LoVo (cell line): ENCODE measurements at places on chromosomes 2 and 18.

DNA sequence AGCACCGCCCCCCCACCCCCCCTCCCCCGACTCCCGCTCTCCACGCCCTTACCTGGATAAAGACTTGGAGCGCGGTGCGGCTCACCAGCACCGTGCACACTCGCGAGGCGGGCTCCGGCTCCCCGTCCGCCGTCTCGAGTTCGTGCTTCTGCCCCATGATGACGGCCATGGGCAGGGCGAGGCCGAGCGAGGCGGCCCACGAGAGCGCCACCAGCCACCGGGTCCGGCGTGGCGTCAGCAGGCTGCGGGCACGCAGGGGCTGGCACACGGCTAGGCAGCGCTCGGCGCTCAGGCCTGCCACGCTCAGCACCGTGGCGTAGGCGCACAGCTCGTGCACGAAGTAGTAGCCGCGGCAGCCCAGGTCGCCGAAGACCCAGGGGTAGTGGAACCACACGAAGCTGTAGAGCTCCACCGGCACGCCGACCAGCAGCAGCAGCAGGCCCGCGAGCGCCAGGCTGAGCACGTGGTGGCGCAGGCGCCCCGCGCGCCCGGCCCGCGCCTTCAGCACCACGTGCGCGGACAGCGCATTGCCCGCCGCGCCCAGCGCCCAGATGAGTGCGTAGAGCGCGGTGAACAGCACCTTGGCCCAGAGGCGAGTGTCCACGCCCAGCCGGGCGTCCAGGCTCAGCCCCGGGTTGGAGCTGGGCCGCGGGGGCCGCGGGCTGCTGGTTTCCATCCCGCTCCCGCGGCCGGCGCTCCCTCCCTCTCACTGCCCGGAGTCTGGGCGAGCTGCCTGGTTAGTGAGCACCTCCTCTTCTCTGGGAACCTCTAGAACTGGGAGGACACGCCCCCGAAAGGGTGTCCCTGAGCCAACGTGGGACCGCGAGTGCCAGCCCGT, at the start of gene NTSR2:
TSS of gene NTSR2 (minus strand) at position 742 of the 838 bp plus-strand sequence. CDS start at position 676, 66 bp downstream.
- DNase-seq, result no peak

DNA sequence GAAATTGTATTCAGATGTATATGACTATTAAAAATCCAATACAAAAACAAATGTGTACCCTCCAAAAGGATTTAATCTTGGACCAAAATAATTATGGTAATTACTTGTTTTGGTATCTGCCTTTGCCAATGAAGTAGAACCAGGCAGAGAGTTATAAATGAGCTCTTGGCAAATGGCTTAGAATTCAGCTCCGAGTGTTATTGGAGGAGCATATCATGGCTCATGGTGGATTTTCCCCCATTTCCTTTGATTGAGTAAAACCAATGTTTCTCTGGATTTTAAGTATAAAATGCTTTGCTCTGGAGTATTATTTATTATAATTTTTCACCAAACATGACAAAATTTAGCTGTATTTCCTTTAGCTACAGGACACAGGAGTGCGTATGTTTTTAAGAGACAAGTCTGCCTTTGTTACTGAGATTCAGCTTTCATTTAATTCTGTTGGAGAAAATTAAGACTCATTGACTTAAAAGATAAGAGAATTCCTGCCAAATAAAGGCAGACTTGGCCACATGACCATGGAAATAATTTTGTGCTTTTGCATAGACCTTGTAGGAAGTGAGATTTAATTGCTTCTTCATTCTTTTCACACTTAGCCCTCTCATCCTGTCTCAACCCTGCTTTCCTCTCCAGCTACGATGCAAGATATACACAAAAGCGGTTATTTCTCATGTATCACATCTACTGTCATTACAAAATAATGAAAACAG, 281.0 kb upstream of the SOX11 start:
- DNase-seq, result no peak

DNA sequence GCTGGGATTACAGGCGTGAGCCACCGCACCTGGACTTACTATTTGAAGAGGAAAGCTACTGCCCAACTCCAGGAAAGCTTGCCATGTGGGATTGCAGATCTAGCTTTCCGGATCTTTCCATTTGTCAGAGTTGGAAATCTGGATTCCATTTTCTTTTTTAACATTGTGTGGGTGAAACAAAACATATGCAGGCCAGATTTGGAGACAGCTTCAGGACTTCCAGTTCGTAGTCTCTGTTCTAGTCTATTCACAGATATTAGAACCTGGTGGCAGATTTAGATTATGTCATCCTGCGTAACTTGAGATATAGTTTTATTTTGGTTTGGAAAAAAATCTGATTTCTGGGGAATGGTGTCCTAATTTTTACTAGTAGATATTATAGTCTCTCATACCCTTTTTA, 70.5 kb downstream of the ZNF236 start:
- DNase-seq, result no peak

DNA sequence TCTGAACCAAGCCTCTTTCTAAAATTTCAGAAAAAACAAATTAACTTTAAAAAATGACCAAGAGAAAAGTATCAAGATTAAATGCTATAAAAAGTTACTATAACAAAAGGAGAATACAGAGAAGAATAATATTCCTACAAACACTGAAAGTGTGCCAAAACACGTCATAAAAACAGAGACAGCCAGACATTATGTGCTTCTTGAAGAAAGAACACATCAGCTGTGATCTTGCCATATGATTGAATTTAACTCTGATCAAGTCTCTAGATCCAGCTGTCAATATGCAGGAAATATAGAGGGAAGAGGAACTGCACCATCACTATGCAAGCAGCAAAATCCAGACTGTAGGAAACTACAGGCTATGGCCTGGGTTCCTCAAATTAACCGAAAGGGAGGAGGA, 33.7 kb upstream of the COL5A2 start:
- no peak for DNase-seq

DNA sequence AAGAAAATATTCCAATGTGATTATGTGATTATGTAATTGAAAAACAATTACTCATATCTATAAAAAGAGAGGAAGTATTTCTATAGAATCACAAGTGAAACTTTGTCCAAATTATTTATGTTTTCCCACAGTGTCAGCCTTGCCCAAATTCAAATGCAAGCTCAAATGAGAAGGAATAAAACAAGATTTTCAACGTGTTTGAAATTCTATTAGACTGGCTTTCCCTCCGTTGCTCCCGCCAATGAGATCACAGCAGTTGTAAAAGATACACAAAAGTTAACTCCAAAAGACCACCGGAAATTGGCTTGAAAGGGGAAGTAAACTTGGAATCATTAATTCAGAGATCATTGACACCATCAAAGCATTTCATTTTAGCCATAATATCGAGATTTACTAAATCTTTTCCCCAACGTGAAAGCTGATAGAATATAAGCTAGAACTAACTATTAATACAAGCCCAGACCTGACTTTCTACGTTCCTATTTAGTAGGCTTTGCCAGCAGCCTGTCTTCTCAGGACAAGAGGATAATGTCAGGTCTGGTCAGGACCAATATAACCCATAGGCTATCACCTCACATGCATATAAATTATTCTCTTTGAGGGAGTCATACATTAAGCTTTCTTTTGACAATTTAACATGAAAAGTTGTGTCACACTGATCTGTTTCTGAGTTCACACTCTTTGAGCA, 222.6 kb upstream of the CHAC2 start:
- no peak for DNase-seq

GRCh38 chr2:48448274-48449061, 81.5 kb upstream of the STON1 start:
- DNase-seq, result no peak

DNA sequence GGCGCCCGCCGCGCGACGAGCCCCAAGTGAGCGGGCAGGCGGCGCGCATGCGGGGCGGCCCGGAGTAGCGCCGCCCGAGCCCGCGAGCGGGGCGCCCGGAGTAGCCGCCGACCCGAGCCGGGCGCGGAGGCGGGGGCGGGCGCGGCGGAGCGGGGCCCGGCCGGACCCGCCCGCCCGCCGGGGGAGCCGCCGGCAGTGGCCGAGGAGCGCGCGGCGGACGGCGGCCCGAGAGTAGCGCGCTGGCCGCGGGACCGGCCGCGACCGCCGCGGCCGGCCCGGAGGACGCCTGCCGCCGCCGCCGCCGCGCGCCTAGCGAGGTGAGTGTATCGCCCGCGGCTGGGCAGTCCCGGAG, at the start of gene GALNT1:
TSS of gene GALNT1 (plus strand) at position 195 of the 352 bp plus-strand sequence. CDS start 72,923 bp downstream, outside the sequence.
- no peak for DNase-seq

GRCh38 chr18:58363767-58364540, 264.9 kb downstream of the ALPK2 start:
- DNase-seq, result no peak

GRCh38 chr18:64287926-64288325, 139.0 kb upstream of the LINC00305 start:
- DNase-seq, result no peak

GRCh38 chr2:196445991-196446390, 193.5 kb upstream of the CCDC150 start:
- no peak for DNase-seq

DNA sequence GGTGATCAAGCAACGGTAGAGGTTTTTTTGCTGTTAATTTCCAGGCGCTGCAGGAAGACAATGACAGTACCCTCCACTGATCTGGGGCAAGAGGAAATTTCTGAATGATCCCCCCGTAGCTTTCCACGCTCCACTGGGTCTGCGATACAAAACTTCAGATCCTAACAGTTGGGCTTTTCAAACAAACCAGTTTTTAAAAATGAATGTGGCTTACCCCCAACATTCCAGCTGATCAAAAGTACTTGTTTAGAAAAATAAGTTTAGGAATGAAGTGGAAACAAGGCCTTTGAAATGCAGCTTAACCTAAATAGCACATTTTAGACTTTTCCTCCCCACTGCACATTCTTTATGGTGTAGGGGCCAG, 5.7 kb downstream of the ZFP36L2 start:
- no peak for DNase-seq

- no peak for DNase-seq
Measured at GRCh38 chr2:61357681-61358080, 113.2 kb downstream of the USP34 start.

- DNase-seq, result no peak
Measured at GRCh38 chr18:13105059-13105458, 113.5 kb upstream of the LDLRAD4 start.

GRCh38 chr2:47024046-47024445, 108.4 kb upstream of the MCFD2 start:
- DNase-seq, result no peak

- DNase-seq, result no peak
Measured at GRCh38 chr18:48566589-48566988, 27.8 kb downstream of the CTIF start.

GRCh38 chr18:24656551-24657443, 196.4 kb downstream of the HRH4 start:
- no peak for DNase-seq

DNA sequence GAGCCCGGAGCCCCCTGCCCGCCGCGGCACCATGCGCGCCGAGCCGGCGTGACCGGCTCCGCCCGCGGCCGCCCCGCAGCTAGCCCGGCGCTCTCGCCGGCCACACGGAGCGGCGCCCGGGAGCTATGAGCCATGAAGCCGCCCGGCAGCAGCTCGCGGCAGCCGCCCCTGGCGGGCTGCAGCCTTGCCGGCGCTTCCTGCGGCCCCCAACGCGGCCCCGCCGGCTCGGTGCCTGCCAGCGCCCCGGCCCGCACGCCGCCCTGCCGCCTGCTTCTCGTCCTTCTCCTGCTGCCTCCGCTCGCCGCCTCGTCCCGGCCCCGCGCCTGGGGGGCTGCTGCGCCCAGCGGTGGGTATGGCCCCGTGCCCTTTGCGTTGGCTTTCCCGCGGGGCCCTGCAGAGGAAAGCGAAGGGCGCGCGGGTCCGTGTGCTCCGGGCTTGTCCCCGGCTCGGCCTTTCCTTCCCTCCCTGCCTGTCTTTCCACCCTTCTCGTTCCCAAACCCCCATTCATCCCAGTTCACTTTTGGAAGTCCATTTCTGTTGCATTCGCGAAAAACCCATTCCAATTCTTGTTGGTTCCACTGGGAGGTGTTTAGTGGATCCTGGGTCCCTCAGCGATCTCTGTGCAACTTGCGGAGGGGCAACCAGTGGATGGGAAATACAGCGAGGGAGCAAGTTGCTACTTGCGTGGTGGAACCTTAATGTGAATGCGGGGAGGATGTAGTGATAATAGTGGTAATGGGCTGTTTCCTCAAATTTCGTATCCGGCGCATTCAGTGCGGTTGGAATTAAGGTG, 599 bp downstream of the ADAM23 start:
- no peak for DNase-seq

GRCh38 chr2:17658251-17658843, 95.3 kb downstream of the SMC6 start:
- DNase-seq, result peak; percentile 26

DNA sequence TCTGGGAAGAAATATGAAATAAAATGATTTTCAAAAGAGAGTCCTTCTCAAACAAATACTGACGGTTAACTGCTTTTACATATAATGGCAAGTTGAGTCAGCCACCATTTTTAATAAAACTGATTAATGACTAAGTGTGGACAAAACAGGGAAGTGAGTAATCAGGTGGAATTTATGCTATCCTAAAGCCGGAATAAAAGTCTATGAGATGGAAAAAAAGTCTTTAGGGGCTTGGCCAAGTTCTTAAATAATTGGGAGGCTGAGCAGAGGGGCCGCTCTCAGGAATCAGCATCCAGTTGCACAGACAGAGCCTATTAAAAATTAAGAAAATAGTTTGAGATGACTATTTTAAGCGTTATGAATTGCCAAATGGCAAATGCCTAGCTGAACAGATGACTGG, 58.6 kb upstream of the AFF3 start:
- DNase-seq, result no peak

GRCh38 chr2:174516501-174517378, 29.9 kb upstream of the GPR155 start:
- DNase-seq, result no peak

- DNase-seq, result no peak
Measured at GRCh38 chr2:12487253-12488004, 229.3 kb upstream of the TRIB2 start.

DNA sequence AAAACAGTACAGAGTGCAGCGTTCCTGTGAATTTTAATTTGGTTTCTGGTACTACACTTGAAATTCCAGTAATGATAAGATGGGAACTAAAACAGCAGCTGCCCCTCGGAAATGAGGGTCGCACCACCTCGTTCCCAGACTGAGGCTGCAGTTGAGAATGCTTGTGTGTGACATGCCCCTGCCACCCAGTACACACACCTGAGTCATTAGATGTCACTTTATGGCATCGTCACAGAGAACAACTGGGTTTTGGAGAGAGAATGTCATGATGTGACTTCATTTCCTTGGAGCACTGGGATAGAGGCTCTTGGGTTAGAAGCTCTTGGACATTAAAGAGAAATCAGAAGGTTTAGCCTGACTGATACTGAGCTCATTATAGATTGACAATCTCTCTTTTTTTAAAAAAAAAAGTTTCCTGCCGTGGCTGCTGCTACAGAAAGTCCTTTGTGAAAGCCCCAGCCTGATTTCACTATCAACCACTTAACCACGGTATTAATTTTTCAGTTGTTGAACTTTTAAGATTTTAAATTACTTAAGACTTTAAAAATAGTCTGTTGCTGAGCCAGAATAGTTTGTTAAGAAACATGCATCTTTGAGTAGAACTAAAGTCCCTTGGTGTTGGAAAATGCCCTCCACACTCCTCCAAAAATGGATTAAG, 24.5 kb downstream of the BCL2L11 start:
- no peak for DNase-seq
